ENCODE measurements at places on chromosomes 11 and 22.

DNA sequence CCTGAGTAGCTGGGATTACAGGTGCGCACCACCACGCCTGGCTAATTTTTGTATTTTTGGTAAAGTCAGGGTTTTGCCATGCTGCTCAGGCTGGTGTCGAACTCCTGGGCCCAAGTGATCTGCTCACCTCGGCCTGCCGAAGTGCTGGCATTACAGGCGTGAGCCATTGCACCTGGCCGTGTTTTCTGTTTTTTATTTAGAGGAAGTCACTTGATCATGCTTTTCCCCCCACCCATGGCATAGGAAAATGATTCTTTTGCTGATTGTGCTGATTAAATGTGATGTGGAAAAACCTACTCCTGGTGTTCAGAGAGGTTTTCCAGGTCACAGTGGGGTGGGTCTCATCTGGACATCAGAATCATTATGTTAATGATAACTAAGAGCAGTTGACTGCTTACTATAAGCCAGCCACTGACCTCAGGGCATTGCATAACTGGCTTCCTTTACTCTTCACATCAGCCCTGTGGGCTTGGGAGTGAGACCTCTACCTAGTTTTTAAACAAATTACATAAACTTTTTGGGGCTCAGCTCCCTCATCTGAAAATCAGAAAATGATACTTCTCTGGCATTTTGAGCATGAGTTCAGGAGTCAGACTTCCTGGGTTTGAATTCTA, 71.0 kb downstream of the PTPRJ start:
- no peak for DNase-seq

GRCh38 chr11:894575-895201, 15.9 kb downstream of the CHID1 start:
- DNase-seq: peak; percentile 41

GRCh38 chr22:20159076-20159475, 8.2 kb upstream of the CCDC188 start:
- no peak for DNase-seq

- DNase-seq: no peak
These were observed 50.2 kb downstream of the RPL27A start for GRCh38 chr11:8732748-8733241.

GRCh38 chr11:68282141-68282860, 10.5 kb upstream of the C11orf24 start:
- no peak for DNase-seq

DNA sequence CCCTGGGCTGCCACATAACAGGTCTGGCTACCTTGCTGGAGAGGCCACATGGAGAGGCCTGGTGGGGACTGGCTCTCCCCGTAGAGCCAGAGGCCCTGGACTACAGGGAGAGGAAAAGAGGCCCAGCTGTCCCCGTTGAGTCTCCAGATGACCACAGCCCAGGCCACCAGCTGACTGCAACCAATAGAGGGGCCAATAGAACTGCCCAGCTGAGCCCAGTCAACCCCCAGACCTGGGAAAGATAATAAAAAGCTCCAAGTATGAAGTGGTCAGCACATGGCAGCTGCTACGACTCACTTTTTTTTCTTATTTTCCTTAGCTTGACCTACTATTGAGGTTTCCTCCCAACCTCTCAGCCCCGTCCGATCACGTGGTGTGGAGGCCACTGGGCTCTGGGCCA, 18.4 kb downstream of the PDGFB start:
- no peak for DNase-seq

GRCh38 chr11:355581-356458, 13.5 kb upstream of the B4GALNT4 start:
- peak; percentile 89 for DNase-seq

DNA sequence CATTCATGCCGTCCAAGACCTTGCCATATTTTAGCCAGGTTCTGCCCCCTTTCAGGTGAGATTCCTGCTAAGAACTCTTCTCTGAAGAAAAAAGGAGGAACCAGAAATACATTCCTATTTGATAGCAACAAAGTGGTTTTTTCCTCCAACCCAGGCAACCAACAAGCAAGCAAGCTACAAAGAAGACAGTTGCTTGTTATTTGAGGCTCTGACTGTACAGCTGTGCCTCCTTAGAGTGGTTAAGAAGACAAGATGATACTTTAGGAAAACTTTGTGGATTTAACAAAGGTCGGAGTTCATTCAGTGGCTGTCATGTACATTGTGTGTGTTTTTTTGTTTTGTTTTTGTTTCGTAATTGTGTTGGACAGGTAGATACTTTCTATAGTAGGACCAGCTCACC, 21.7 kb downstream of the TEAD1 start:
- peak; percentile 30 for DNase-seq

GRCh38 chr22:31736458-31736857, 13.5 kb downstream of the PRR14L start:
- no peak for DNase-seq

DNA sequence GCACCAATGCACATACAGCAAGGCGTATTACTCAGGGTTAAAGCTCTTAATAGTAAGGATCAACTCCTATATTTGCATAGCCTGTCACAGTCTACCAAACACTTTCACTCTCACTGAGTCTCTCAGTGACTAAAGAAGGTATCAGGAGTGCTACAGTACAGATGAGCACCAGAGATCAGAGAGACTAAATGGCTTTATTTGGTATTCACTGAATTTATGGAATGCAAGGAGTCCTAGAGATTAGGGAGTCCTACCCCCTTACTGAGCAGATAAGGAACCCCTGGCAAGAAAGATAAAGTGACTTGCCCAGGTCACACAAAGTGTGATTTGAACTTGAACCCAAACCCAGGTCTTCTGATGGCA, 396.4 kb upstream of the CCDC90B start:
- peak; percentile 66 for DNase-seq

DNA sequence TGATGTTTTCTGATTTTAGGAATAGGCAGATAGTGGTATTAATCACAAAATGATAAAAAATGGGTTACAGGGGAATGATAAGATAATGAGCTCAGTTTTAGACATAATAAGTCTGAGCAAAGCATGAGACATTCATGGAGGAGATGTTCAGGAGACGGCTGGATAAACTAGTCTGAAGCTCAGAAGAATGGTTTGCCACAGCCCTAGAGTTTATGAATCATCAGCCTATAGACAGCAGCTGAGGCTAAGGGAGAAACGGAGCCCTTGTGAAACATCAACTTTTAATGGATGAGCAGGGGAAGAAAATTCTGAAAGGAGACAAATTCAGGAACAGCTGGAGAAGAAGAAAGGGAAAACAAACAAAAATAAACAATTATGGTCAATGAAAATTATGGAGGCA, 87.2 kb downstream of the RELT start:
- DNase-seq: no peak

DNA sequence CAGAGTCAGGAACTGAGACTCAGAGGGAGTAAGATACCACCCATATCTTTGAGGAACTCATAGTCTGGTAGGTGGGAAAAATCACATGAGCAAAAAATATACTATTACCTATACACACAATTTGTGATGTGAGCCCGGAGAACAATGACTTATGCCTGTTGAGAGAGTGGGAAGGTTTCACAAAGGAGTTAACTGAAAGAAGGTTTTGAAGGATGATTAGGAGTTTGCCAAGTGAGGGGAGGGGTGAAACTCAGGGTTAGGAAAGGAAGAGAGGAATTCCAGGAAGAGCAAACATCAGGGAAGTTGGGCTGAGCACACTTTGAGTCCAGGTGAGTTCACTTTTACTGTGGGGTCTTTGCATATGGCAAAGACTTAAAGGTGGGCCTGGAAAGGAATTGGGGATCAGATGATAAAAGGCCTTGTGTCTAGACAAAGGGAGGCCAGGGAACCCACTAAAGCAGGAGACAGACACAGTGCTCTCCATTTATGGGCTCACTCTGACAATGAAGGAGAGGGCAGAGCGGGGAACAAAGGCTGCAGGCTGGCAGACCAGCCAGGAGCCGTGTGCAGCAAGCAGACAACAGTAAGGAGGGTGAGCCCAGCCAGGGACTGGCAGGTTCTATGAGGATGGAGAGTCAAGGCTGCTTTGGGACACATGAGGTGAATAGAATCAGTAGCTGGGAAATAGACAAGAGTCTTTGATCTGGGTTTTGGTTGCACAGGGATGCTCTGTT, 33.1 kb downstream of the TSPAN18 start:
- DNase-seq: no peak

GRCh38 chr11:665704-666281, 28.7 kb downstream of the DRD4 start:
- no peak for DNase-seq

DNA sequence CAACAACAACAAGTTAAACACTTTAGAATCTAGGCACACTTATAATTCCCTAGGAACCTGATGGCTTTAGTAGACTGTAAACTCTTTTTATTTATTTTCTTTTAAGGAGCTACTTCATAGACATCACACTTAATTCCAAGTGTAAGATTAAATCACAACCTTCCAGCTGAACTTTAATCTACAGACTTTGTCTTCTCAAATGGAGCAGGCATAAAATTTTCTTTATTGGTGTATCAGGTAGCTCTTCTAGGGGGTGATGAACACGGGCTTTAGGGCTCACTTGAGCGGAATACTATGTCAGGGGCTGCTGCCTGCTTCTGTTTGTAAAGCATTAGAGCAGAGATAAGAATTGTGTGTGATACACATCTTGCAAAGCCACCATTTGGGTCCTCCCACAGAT, 525.8 kb upstream of the FAT3 start:
- no peak for DNase-seq

GRCh38 chr11:17351172-17351509, 459 bp upstream of the NCR3LG1 start:
- no peak for DNase-seq

DNA sequence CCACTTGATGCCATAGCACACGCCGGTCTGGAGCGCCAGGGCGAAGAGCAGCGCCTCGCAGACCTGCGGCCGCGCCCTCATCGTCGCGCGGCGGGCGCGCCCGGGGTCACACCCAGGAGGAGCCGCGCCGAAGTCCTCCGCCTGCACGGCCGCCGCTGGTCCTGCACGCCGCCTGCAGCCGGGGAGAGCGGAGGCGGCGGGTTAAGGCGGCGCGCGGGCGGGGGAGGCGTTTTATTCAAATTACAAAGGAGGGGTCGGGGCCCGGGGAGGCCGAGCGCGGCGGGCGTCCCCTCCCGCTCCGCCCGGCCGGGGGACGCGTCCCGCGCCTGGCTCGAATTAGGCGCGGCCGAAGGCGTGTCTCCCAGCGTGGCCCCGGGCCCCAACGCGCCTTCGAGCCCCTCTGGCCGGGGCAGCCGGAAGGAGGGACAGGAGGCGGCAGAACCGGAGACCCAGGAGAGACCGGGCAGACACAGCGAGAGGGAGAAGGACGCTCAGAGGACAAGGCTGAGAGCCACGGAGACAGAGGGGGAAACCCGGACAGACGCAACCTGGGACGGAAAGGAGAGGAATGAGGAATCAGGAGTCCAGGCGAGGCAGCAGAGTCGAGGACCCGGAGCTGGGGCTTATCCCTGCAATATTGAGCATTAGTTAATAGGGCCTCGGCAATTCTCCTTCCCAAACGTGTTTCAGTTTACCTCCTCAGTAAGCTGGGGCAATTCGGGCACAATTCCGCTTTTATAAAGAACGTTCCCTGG, at the start of gene WNT11:
WNT11 (minus strand) TSS at position 176 of the 755 bp plus-strand sequence; CDS start at position 81, 95 bp downstream.
- peak; percentile 30 for DNase-seq

DNA sequence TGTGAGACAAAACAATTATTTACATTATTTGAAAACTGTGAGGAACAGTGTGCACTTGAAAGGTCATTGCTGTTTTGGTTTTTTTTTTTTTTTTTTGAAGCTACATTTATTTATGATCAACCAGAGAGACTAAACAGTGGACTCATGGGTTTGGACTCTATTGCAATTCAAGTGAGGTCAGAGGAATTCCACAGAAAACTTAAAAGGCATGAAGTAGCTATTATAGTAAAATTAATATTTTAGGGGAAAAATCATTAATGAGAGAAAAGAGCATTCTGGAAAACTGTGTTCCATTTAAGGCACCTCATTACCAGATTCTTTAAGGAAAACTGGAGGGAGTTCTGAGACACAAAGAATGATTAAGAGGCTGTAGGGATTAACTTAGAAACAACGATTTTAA, 102.8 kb downstream of the WNT11 start:
- DNase-seq: no peak

DNA sequence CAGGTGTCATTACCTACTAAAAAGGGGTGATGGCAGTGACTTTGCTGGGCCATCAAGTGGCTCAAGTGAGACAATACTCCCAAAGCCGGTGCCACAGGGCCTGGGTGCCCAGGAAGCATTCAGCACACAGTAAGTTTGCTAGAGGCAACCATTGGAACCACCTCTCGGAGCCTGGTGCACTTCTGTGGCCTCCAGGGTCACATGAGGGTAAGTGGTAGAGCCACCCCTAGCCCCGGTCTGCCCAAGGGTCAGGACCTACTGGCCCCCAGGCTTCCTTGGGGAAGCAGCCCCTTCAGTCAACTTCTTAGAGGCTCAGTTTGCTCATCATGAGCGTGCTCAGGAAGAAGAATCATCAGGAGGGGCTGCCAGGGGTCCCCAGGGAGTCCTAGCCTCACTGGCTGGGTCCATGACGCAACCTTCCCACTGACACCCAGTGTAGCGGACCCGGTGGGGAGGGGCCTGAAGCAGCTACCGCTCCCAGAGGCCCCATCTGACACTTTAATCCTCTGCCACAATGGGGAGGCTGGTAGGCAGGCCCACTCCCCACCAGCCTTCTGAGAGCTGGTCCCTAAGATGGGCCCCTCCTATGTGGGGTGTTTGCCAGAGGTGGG, 17.5 kb upstream of the RASL10A start:
- no peak for DNase-seq

- DNase-seq: peak; percentile 22
These were observed 42.1 kb downstream of the KDM2A start for GRCh38 chr11:67160872-67161783.

DNA sequence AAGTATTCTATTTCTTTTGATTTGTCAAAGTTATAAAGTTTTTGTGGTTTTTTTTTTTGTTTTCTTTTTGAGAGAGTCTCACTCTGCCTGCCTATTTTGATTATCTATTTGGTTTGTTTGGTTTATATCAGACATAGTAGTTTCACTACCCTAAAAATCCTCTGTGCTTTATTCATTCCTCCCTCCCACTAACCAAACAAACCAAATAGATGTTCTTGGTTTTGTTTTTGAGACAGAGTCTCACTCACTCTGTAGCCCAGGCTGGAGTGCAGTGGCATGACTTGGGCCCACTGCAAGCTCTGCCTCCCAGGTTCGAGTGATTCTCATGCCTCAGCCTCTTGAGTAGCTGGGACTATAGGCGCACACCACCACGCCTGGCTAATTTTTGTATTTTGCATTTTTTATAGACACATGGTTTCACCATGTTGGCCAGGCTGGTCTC, 67.9 kb downstream of the ENTHD1 start:
- DNase-seq: no peak

- peak; percentile 89 for DNase-seq
These were observed 4.0 kb downstream of the PHOX2A start for GRCh38 chr11:72239849-72240460.

GRCh38 chr11:125351033-125351867, 144.8 kb downstream of the FEZ1 start:
- no peak for DNase-seq

Data from DMS53 (cell line).